ENCODE measurements at places on chromosomes 12 and 14. TPM values are rescaled to one million over a fixed set of nuclear protein-coding genes. Genes with fewer than 3 reads are reported as not detected.

GRCh38 chr12:87311206-87311605 lies 718.0 kb downstream of the C12orf50 start:
- H3K4me1 ChIP-seq: no peaks in the 10 kb centered on the region
- no peak overlapping the region for H3K4me3 ChIP-seq
- H3K27me3 ChIP-seq: no peaks in the 10 kb centered on the region
- H3K27ac ChIP-seq: no peak overlapping the region

DNA sequence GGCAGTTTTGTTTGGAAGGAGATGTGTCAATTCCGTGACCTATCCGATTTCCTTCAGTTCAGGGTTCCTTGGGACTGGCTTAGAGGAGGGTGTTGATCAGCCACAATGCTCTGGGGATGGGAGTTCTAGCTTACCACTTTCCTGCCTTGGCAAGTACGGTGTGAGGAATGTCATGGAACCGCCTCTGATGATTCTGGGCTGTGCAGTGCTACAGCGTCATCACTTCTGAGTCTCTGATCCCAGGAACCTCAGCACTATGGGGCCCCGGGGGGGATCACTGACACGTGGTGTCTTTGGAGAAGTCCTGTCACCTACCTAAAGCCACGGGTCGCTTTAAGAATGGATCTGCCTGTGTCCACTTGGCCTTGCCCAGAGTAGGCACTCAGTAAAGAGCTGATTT lies 271.5 kb upstream of the FKBP4 start:
- no peaks in the 10 kb centered on the region for H3K36me3 ChIP-seq
- no peak overlapping the region for H3K4me3 ChIP-seq
- no peaks in the 10 kb centered on the region for H3K4me1 ChIP-seq
- H3K27me3 ChIP-seq: no peaks in the 10 kb centered on the region
- no peak overlapping the region for H3K27ac ChIP-seq
- no peak for DNase-seq

- H3K27ac ChIP-seq: no peak overlapping the region
- no peaks in the 10 kb centered on the region for H3K27me3 ChIP-seq
- no peaks in the 10 kb centered on the region for H3K36me3 ChIP-seq
Measured at GRCh38 chr12:43921666-43922337, 85.9 kb downstream of the TMEM117 start.

DNA sequence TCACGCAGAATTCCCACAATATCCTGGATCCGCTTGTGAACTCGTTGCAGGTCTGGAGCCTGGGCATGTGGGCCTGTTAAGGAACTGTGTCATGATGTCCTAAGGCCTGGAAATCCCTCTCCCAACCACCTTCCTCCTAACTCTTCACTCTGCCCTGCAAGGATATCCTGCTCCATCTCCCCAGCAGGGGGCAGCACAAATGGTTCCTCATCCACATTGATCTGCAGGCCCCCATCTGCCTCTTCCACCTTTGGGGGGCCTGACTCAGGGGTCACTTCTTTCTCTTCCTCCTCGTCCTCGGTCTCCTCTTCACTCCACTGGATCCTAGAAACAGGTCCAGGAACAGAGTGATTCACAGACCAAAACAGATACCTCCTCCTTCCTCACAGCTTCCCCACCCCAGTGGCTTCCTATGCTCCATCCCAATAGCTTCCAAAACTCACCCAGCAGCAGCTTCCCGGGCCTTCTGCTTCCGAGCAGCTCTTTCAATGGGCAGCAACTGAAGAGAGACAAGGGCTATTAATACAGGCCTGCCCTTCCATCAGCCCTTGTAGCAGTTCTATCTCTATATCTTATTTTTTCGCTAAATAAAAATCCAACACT lies 4.5 kb downstream of the NOP2 start:
- no peaks in the 10 kb centered on the region for H3K27me3 ChIP-seq
- H3K27ac ChIP-seq: no peak overlapping the region
- no peak overlapping the region for H3K4me3 ChIP-seq
- no peak for DNase-seq

Gene HSPB8
- total RNA-seq: 96.9 TPM

Gene MYF5
- 4.1 TPM for total RNA-seq

Gene SRRM4
- total RNA-seq: 0.11 TPM

Gene OTX2
- not detected for total RNA-seq

Measured in prostate gland (tissue), 2 donors.